ENCODE measurements at places on chromosomes 7 and 10. TPM values are rescaled to one million over a fixed set of nuclear protein-coding genes. Genes with fewer than 3 reads are reported as not detected.

Gene FBXO24
- total RNA-seq: 0.32 TPM

DNA sequence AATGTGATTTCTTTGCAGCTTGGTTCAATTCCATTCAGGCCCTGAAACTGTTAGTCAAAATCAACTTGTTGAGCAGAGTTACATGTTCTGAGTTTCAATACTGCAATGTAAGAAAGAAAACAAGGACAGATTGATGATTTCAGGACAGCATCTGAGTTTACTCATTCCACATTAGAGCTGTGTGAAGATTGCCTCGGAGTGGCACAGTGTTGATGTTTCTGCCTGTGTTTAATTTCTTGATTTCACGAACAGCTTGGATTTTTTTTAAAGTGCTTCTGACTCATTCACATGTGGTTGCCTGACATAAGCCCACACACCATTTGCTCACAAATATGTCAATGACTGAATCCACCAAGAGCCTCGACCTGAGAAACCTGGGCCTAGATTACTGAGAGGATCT lies 101.2 kb upstream of the PARD3 start:
- H3K4me3 ChIP-seq: no peak overlapping the region
- no peaks in the 10 kb centered on the region for H3K27me3 ChIP-seq
- H3K27ac ChIP-seq: no peak overlapping the region
- no peak for DNase-seq
- no peaks in the 10 kb centered on the region for H3K36me3 ChIP-seq
- H3K4me1 ChIP-seq: peaks cover 9% of the 10 kb centered on the region

DNA sequence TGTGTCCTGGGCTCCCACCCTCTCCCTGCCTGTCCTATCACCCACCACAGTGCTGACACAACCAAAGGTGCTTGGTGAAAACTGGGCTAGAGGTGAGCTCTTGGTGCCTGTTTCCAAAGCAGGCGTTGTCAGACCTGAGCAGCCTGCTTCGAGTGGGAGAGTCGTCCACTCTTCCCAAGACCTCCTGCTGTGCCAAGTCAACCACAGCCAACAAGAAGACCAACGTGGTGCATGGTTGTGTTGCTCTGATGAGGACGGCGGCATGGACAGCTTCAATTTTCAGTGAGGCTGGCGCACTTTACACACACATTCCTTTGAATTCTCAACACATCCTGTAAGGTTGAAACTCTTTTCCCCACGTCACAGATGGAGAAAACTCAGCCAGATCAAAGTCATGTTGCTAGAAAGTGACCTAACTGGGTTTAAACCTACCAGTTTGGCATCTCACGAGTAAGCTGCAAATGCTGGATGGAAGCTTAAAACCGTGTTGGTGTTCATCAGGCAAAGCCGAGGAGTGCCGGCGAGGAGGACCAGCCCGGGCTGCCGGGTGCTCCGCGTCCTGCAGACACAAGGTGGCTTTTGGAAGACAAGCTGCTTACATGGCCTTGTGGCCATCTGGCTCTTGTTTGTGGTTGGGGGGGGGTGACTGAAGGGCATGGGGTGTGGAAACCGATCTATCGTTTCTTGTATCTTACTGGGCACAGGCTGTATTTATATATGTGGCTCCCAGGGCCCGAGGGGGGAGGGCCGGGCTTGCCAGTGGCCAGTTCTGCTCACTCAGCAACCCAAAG lies 39.3 kb downstream of the INSIG1 start:
- no peaks in the 10 kb centered on the region for H3K36me3 ChIP-seq
- H3K27me3 ChIP-seq: peaks cover 17% of the 10 kb centered on the region
- no peak overlapping the region for H3K27ac ChIP-seq
- H3K4me1 ChIP-seq: no peaks in the 10 kb centered on the region
- H3K4me3 ChIP-seq: no peak overlapping the region

Gene GNGT1
- not detected for total RNA-seq

GRCh38 chr7:106767078-106767477 lies 98.0 kb upstream of the PIK3CG start:
- no peak overlapping the region for H3K27ac ChIP-seq
- H3K4me3 ChIP-seq: no peak overlapping the region
- H3K4me1 ChIP-seq: no peaks in the 10 kb centered on the region
- DNase-seq: no peak

Gene RAB19
- total RNA-seq: not detected

GRCh38 chr10:8360365-8360764 lies 305.9 kb downstream of the GATA3 start:
- no peak for DNase-seq
- H3K27me3 ChIP-seq: no peaks in the 10 kb centered on the region
- H3K4me1 ChIP-seq: no peaks in the 10 kb centered on the region
- no peaks in the 10 kb centered on the region for H3K36me3 ChIP-seq
- no peak overlapping the region for H3K27ac ChIP-seq

- H3K4me1 ChIP-seq: peaks cover 84% of the 10 kb centered on the region
- H3K27ac ChIP-seq: peak overlapping the region; percentile 90
- H3K4me3 ChIP-seq: no peak overlapping the region
- no peaks in the 10 kb centered on the region for H3K36me3 ChIP-seq
- no peaks in the 10 kb centered on the region for H3K27me3 ChIP-seq
- DNase-seq: no peak
Observed at GRCh38 chr10:72245949-72246525, 27.7 kb upstream of the DDIT4 start.

GRCh38 chr7:128167042-128167701 lies 73.9 kb upstream of the LEP start:
- no peaks in the 10 kb centered on the region for H3K36me3 ChIP-seq
- peaks cover 14% of the 10 kb centered on the region for H3K4me1 ChIP-seq
- no peak for DNase-seq
- peak overlapping the region; percentile 65 for H3K4me3 ChIP-seq
- H3K27me3 ChIP-seq: peaks cover 6% of the 10 kb centered on the region
- H3K27ac ChIP-seq: no peak overlapping the region

- DNase-seq: no peak
- no peak overlapping the region for H3K27ac ChIP-seq
- no peaks in the 10 kb centered on the region for H3K36me3 ChIP-seq
- no peak overlapping the region for H3K4me3 ChIP-seq
- no peaks in the 10 kb centered on the region for H3K4me1 ChIP-seq
Observed at GRCh38 chr7:8380130-8380529, 53.3 kb upstream of the NXPH1 start.

GRCh38 chr7:10596827-10597226 lies 376.8 kb upstream of the PHF14 start:
- H3K4me3 ChIP-seq: no peak overlapping the region
- no peak overlapping the region for H3K27ac ChIP-seq
- DNase-seq: no peak
- no peaks in the 10 kb centered on the region for H3K27me3 ChIP-seq
- no peaks in the 10 kb centered on the region for H3K36me3 ChIP-seq

DNA sequence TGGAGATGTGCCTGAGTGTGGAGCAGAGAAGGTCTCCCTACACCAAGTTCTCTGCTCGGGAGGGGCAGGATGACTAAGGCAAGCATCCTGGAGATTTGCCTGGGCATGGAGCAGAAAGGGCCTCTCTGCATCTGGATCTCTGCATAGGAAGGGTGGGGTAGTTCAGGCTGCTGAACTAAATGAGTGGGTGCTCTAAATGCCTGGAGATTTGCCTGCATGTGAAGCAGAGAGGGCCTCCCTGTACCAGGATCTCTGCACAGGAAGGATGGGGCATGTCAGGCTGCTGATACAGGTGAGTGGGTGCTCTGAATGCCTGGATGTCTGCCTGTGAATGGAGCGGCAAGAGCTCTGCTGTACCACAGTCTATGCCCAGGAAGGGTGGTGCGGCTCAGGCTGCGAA lies 680.7 kb downstream of the SUGCT start:
- DNase-seq: no peak
- H3K4me1 ChIP-seq: no peaks in the 10 kb centered on the region
- no peaks in the 10 kb centered on the region for H3K36me3 ChIP-seq
- H3K27ac ChIP-seq: no peak overlapping the region

Gene RADIL
- 2.3 TPM for total RNA-seq

GRCh38 chr10:61390851-61391250 lies 62.3 kb downstream of the TMEM26 start:
- H3K36me3 ChIP-seq: no peaks in the 10 kb centered on the region
- H3K4me3 ChIP-seq: no peak overlapping the region
- H3K4me1 ChIP-seq: no peaks in the 10 kb centered on the region
- no peaks in the 10 kb centered on the region for H3K27me3 ChIP-seq
- H3K27ac ChIP-seq: no peak overlapping the region
- no peak for DNase-seq

- H3K4me3 ChIP-seq: peak overlapping the region; percentile 29
- peak; percentile 60 for DNase-seq
- H3K4me1 ChIP-seq: peaks cover 8% of the 10 kb centered on the region
- H3K27ac ChIP-seq: peak overlapping the region; percentile 53
Observed at GRCh38 chr10:10798102-10798863, 219.4 kb upstream of the CELF2 start.

GRCh38 chr7:70071766-70072165 lies 473.5 kb downstream of the AUTS2 start:
- peak overlapping the region; percentile 83 for H3K27ac ChIP-seq
- H3K27me3 ChIP-seq: no peaks in the 10 kb centered on the region
- H3K4me3 ChIP-seq: no peak overlapping the region
- H3K4me1 ChIP-seq: peaks cover 24% of the 10 kb centered on the region

DNA sequence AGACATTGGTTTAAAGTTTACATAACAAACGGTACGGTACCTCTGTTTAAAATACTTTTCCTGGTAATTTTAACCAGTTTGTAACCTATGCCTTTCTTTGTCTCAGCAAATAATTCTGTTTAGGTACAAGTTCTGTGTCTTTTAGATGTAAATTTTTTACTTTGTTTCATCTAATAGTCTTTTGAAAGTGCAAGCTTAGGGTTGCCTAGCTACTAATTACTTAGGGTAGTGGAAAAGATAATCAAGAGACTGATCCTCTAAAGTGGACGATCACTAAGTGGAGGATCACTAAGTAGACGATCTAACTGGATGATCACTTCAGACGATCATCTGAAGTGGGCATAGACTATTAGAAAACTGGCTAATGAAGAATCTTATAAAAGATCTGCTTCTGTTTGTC lies 16.1 kb upstream of the FKBP9 start:
- H3K27ac ChIP-seq: peak overlapping the region; percentile 93
- H3K4me3 ChIP-seq: peak overlapping the region; percentile 78
- H3K36me3 ChIP-seq: no peaks in the 10 kb centered on the region
- peaks cover 30% of the 10 kb centered on the region for H3K4me1 ChIP-seq
- DNase-seq: no peak

Measured in psoas muscle (tissue), 8 donors.